Right cardiac atrium (tissue), 5 donors: ENCODE measurements at places on chromosomes 16 and 17.

- DNase-seq = no peak
These were observed 23.5 kb upstream of the DHRS13 start for GRCh38 chr17:28926366-28926765.

- DNase-seq = no peak
These were observed 724.1 kb upstream of the SOX9 start for GRCh38 chr17:71396711-71397110.

GRCh38 chr16:48300391-48300856, 53.1 kb upstream of the ABCC11 start:
- peak; percentile 33 for DNase-seq

DNA sequence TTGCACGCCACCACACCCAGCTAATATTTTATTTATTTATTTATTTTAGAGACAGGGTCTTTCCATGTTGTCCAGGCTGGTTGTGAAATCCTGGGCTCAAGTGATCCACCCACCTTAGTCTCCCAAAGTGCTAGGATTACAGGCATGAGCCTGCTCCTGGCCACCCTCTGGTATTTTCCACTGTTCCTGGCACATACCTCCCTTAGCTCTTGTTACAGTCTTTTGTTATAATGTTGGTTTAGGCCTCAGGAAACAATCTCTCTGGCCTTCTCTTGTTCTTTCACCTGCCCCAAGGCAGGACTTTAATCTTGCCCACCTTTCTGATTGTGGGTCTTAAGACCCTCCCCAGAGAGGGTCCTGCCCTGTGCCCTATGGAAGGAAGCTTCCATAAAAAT, 3.6 kb upstream of the CYTH1 start:
- DNase-seq = no peak

- DNase-seq = no peak
These were observed 22.6 kb downstream of the SDK2 start for GRCh38 chr17:73621685-73622084.

- no peak for DNase-seq
These were observed 677 bp downstream of the SULT1A2 start for GRCh38 chr16:28596115-28596630.

DNA sequence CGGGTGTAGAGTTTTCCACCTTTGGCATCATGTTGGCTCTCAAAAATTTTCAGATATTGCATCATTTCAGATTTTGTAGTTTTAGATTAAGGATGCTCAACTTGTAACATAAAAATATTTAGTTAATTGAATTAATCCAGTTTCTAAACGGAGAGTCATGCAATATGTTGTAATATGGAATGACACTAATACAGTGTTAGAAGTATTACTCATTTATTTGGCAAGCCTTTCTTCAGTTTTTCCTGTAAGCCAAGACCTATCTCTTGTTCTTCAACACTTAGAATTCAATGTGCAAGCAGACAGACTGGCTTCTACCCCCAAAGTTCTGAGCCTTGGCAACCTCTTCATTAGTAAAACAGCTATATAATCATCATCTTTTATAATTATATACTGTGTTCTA, 985.0 kb upstream of the GOT2 start:
- DNase-seq = no peak

DNA sequence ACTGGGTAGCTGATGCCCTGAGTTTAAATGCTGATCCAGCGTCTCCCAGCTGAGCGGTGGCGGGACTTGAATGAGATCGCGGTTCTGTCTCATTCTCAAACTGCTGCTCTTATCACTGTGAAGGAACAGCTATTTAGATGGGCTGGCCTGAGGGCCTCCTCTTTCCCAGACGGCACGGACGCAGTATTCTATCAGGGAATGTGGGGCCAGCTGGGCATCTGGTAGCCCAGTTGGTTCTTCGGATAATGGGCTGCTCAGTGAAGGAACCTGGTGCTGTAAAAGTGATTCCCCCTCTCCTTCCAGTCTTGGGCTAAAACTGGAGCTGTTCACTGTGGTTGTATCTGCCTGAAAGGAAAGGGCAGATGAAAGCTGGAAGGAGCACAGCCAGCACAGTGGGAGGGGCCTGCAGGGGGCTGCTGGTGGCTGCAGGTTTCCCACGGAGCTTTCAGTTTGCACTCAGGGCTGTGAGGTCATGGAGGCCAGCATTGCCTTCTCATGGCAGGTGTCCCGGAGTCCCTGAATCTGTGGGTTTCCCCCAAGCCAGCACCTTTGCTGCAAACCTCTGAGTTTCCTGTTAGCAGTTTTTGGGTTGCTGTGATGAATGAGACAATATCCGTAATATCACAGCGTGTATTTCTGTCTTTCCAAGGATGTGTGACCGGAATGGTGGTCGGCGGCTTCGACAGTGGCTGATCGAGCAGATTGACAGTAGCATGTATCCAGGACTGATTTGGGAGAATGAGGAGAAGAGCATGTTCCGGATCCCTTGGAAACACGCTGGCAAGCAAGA, 3.6 kb downstream of the IRF8 start:
- DNase-seq = no peak

GRCh38 chr16:67936124-67936879, at the start of gene PSMB10:
PSMB10 (minus strand) TSS chr16:67936850; CDS start chr16:67936749, 101 bp downstream.
- DNase-seq = peak; percentile 56

GRCh38 chr16:89090669-89091426, 2.8 kb upstream of the ACSF3 start:
- no peak for DNase-seq

DNA sequence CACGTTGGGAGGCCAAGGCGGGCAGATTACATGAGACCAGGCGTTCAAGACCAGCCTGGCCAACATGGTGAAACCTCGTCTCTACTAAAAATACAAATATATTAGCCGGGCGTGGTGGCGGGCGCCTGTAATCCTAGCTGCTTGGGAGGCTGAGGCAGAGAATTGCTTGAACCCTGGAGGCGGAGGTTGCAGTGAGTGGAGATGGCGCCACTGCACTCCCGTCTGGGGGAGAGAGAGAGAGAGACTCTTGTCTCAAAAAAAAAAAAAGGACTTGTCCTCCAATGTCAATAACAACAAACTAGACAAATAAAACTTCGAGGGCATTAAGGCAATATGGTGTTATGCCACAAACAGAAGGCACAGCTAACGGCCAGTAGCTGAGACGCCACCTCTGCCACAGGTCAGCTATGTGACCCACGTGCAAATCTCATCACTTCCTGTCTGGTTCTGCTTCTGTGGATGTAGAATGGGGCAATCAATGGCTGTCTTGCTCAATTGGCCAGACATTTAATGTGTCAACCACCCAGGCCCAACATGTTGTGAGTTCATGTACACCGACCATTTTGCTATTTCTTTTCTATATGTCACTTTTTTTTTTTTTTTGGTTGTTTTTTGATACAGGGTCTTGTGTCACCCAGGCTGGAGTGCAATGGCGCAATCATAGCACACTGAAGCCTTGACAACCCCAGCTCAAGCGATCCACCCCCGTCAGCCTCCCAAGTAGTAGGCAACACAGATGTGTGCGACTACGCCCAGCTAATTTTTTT, 834 bp upstream of the TXNDC11 start:
- DNase-seq = peak; percentile 68

DNA sequence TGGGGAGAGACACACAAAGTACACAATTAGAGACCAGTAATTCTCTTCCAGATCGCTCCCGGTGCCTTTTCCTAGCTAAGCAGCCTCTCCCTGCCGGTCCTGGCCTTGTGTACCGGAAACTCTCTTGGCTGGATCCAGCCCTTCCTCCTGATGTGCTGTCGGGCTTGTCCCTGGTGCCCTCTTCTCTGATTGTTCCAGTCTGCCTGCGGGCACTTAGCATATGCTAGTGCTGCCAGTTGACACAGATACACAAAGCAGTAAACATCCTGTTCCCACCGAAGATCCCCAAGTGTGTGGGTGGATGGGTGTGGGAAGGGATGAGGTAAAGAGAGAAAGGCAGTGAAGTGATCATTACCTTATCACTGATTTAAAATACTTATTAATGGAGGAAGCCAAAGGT, 9.7 kb downstream of the HS3ST3B1 start:
- peak; percentile 35 for DNase-seq

- no peak for DNase-seq
These were observed 498 bp downstream of the SMYD4 start for GRCh38 chr17:1829216-1829591.

DNA sequence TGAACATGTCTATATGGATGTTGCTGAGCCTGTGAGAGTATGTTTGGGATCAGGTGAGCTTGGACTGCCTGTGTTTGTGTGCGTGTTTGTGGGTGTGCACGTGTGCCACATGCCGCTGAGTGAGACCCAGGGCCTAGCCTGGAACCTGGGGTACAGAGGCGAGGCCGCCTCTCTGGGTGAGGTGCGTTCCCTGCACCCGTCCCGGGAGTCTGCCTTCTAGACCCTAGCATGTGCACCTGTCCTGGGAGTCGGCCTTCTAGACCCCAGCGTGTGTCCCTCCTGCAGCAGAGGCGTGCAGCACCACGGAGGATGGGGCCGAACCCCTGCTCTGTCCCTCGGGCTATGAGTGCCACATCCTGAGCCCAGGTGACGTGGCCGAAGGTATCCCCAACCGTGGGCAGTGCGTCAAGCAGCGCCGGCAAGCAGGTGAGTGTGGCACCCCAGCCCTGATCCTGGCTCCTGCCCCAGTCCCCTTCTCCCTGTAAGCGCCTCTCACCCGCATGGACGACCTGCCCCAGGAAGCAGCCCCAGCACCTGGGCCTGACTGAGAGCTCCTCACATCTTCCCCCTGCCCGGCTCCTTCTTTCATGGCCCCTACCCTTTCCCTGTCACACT, 24.6 kb downstream of the WFDC1 start:
- DNase-seq = no peak

GRCh38 chr16:89843409-89844350, 15.4 kb downstream of the SPIRE2 start:
- no peak for DNase-seq

DNA sequence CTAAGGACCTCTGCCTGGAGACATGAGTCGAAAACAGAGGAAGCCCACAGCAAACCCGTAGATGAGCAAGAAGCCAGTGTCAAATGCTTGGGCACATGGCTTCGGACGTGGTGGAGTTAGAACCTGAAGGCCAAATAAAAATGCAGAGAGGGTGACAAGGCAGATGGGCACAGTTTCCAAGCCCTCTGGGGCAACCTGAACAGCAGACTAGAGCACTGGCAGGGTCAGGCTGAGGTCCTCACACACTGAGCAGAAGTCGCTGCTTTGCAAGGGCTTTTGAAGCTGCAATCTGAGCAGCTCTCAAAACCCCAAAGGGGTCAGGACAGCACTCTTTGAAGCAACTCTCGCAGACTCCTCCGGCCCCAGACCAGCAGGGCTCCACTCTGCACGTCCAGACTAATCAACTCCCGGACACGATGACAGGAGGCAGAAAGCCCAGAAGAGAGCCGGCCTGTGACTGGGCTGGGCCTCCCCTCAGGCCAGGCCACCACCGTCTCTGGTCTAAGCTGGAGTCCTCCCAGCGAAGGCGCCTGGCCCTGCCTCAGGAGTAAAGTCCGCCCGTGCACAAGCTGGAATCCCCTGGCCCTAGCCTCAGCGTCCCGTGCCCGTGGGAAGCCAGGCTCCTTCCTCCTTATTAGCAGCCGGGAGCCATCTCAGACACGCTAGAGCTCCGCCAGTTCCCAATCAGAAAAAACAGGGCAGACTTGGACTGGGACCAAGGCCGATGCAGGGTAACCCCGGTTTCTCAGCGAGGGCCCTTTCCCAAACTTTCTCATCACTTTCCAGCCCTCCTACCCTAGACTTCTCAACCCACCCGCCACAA, 924 bp downstream of the SMARCD2 start:
- DNase-seq = peak; percentile 95

- DNase-seq = no peak
These were observed 4.7 kb upstream of the CHD3 start for GRCh38 chr17:7883781-7884386.
